ENCODE measurements at places on chromosomes 12 and 14. TPM values are rescaled to one million over a fixed set of nuclear protein-coding genes. Genes with fewer than 3 reads are reported as not detected.

The KCNA1 gene
- not detected for total RNA-seq

The KRT75 gene
- 4.9 TPM for total RNA-seq

The AKAP6 gene
- total RNA-seq = 2.5 TPM

The CCDC197 gene
- not detected for total RNA-seq

The SPIC gene
- not detected for total RNA-seq

The ALX1 gene
- not detected for total RNA-seq

The IQSEC3 gene
- total RNA-seq = 0.34 TPM

The SDR9C7 gene
- total RNA-seq = 0.31 TPM

The CFAP251 gene
- 81.1 TPM for total RNA-seq

The CLEC4D gene
- total RNA-seq = not detected

The FSCB gene
- total RNA-seq = not detected

The ALDH1L2 gene
- total RNA-seq = 8.0 TPM

The ARHGDIB gene
- total RNA-seq = 50.9 TPM

The ANAPC7 gene
- 42.1 TPM for total RNA-seq

The PTPRO gene
- 0.08 TPM for total RNA-seq

The SDS gene
- total RNA-seq = not detected

The LRP1-AS gene
- total RNA-seq = not detected

The GPHN gene
- total RNA-seq = 29.2 TPM

The SRRM4 gene
- total RNA-seq = not detected

The TMTC3 gene
- 34.6 TPM for total RNA-seq

The FZD10 gene
- 0.04 TPM for total RNA-seq

The KRT79 gene
- not detected for total RNA-seq

The PLEK2 gene
- total RNA-seq = 371 TPM

The PLA2G1B gene
- total RNA-seq = not detected

The PHC1 gene
- 16.9 TPM for total RNA-seq

The TAS2R50 gene
- total RNA-seq = not detected

The FGF6 gene
- total RNA-seq = not detected

The MEG3 gene
- total RNA-seq = 3.8 TPM

The PIWIL1 gene
- total RNA-seq = under 0.01 TPM

The CEP170B gene
- 41.1 TPM for total RNA-seq

The RASSF8 gene
- total RNA-seq = 10.3 TPM

The SLC16A7 gene
- total RNA-seq = 5.2 TPM

The LRP1 gene
- 6.2 TPM for total RNA-seq

The KRT83 gene
- total RNA-seq = not detected

The P2RX2 gene
- not detected for total RNA-seq

The MYF5 gene
- total RNA-seq = not detected

Measured in hair follicular keratinocyte (primary cell).